ENCODE measurements at places on chromosomes 6 and 20.

DNA sequence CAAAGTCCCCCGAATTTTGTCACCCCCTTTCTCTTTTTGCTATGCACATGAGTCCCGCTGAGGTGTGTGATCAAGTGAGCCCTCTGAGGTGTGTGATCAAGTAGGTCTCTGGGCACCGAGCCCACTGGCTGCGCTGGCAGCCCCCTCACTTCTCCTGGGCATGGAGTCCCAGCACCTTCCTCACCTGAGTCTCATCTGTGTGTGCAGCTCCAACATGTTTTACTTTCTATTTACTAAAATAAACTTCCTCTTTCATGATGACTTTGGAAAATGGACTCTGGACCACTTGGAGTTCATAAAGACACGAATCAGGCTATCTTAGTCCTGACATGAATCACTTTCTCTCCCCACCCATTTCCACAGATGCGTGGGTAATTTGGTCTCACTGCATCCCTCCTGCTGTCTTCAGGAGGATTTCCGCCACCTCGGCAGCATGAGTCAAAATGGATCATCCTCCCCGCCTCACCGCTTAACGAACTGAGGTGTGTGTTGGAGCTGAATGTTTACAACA, 39.8 kb downstream of the PRDM1 start:
- no peak for ATAC-seq

GRCh38 chr6:88775866-88776571, 187.4 kb downstream of the RNGTT start:
- no peak for ATAC-seq

GRCh38 chr6:113411011-113411410, 446.1 kb upstream of the MARCKS start:
- ATAC-seq: no peak

- ATAC-seq: no peak
Measured at GRCh38 chr20:37397076-37397953, 51.4 kb downstream of the SRC start.

- no peak for ATAC-seq
Measured at GRCh38 chr6:117938311-117938995, 31.4 kb downstream of the SLC35F1 start.

DNA sequence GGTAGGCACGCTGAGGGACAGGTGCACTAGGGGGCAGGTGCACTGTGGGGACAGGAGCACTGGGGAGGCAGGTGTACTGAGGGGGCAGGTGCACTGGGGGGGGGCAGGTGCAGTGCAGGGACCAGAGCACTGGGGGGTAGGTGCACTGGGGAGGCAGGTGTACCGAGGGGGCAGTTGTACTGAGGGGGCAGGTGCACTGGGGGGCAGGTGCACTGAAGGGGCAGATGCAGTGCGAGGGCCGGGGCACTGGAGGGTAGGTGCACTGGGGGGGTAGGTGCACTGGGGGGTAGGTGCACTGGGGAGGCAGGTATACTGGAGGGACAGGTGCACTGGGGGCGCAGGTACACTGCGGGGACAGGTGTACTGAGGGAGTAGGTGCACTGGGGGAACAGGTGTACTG, 39.5 kb downstream of the DAAM2 start:
- ATAC-seq: no peak

- no peak for ATAC-seq
Measured at GRCh38 chr20:38880952-38881735, 45.1 kb upstream of the FAM83D start.

Measured in SK-N-SH treated with all-trans-retinoic acid at 6 μM for 48 hours (cell line).